ENCODE measurements at places on chromosomes 3 and 15. TPM values are rescaled to one million over a fixed set of nuclear protein-coding genes. Genes with fewer than 3 reads are reported as not detected.

The TUSC7 gene
- not detected for total RNA-seq

The LCTL gene
- not detected for total RNA-seq

The GATM gene
- total RNA-seq = 42.0 TPM

The MESP1 gene
- 7.4 TPM for total RNA-seq

The COLQ gene
- 1.7 TPM for total RNA-seq

The NOX5 gene
- total RNA-seq = not detected

The TP63 gene
- not detected for total RNA-seq

The GOLGA6D gene
- total RNA-seq = not detected

The STRIT1 gene
- 0.84 TPM for total RNA-seq

Measured in Right ventricle myocardium inferior (tissue), 1 donor.